ENCODE measurements at places on chromosomes 11 and 22.

- no peak for DNase-seq
These were observed 69.6 kb downstream of the RAB30 start for GRCh38 chr11:83002053-83002452.

- no peak for DNase-seq
These were observed 23.6 kb downstream of the CHEK2 start for GRCh38 chr22:28718044-28718443.

DNA sequence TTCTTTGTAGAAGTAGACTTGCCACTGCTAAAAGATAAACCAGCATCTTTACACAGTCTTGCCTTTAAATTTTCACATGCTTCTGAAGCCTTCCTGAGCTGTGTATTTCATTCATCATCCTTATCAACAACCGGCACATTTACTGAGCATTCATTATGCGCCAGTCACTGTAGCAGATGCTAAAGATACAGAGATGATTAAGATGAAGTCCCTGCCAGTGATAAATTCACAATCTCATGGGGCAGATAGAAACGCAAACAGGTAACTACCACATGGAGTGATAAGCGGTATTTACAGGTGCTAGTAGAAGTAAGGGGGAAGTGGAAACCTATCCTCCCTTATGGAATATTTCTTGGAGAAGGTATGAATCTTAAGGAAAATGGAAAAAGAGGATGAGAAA lies 67.2 kb downstream of the PRCP start:
- no peak for DNase-seq

- DNase-seq = no peak
These were observed 2.9 kb upstream of the TTC36 start for GRCh38 chr11:118524356-118524755.

- no peak for DNase-seq
These were observed 379.1 kb upstream of the KIRREL3 start for GRCh38 chr11:127379686-127380085.
